Right cardiac atrium (tissue), 5 donors: ENCODE measurements at places on chromosomes 12 and 14. TPM values are rescaled to one million over a fixed set of nuclear protein-coding genes. Genes with fewer than 3 reads are reported as not detected.

SAMD15 gene
- 0.49 TPM for total RNA-seq

NKX2-1 gene
- total RNA-seq = 0.25 TPM

CFAP54 gene
- 0.28 TPM for total RNA-seq

TOMM20L gene
- not detected for total RNA-seq

FGF23 gene
- total RNA-seq = 0.24 TPM

FBXW8 gene
- 5.8 TPM for total RNA-seq

MANSC4 gene
- not detected for total RNA-seq

ENDOU gene
- 0.60 TPM for total RNA-seq

NIN gene
- total RNA-seq = 53.2 TPM

ABHD4 gene
- total RNA-seq = 40.9 TPM

CCDC175 gene
- not detected for total RNA-seq

TESPA1 gene
- total RNA-seq = 0.59 TPM

KRT5 gene
- not detected for total RNA-seq

RIN3 gene
- total RNA-seq = 14.2 TPM

KLRK1 gene
- total RNA-seq = 0.97 TPM

BHLHE41 gene
- total RNA-seq = 47.2 TPM

PNMA1 gene
- total RNA-seq = 32.3 TPM

RDH12 gene
- not detected for total RNA-seq

WSCD2 gene
- 0.51 TPM for total RNA-seq

CYP27B1 gene
- 0.12 TPM for total RNA-seq

PGF gene
- total RNA-seq = 4.2 TPM

DTX1 gene
- total RNA-seq = 4.7 TPM

TAS2R42 gene
- not detected for total RNA-seq

RAB15 gene
- 20.5 TPM for total RNA-seq

ANKRD13A gene
- total RNA-seq = 21.1 TPM

DIO2 gene
- total RNA-seq = 1.6 TPM

ANKRD33 gene
- total RNA-seq = not detected

CCNB1IP1 gene
- total RNA-seq = 48.6 TPM

SDR9C7 gene
- total RNA-seq = not detected

PROX2 gene
- not detected for total RNA-seq

CPNE6 gene
- total RNA-seq = not detected

SCYL2 gene
- total RNA-seq = 28.2 TPM

KRT7 gene
- total RNA-seq = not detected

ZNF664 gene
- total RNA-seq = 80.6 TPM

COCH gene
- 0.49 TPM for total RNA-seq

FOXN4 gene
- total RNA-seq = not detected

GPRC5A gene
- 8.0 TPM for total RNA-seq

LBHD2 gene
- total RNA-seq = not detected

ACOT6 gene
- total RNA-seq = not detected

SMCO2 gene
- total RNA-seq = not detected

RPGRIP1 gene
- total RNA-seq = 0.79 TPM

SLC25A47 gene
- total RNA-seq = not detected

IL26 gene
- total RNA-seq = not detected

PTPRB gene
- total RNA-seq = 26.6 TPM

FGD4 gene
- total RNA-seq = 12.5 TPM

POTEG gene
- not detected for total RNA-seq

MYH6 gene
- 13,382 TPM for total RNA-seq

TPPP2 gene
- total RNA-seq = 0.56 TPM

PPHLN1 gene
- total RNA-seq = 41.0 TPM

CMA1 gene
- total RNA-seq = not detected

SIRT4 gene
- total RNA-seq = 3.0 TPM

SMAGP gene
- 1.8 TPM for total RNA-seq

PTPN6 gene
- total RNA-seq = 8.2 TPM

CISTR gene
- 5.9 TPM for total RNA-seq
